Renal pelvis (tissue), 12 donors: ENCODE measurements at places on chromosomes 5 and 9.

GRCh38 chr5:111132076-111132475, 39.9 kb downstream of the WDR36 start:
- DNase-seq, result no peak

DNA sequence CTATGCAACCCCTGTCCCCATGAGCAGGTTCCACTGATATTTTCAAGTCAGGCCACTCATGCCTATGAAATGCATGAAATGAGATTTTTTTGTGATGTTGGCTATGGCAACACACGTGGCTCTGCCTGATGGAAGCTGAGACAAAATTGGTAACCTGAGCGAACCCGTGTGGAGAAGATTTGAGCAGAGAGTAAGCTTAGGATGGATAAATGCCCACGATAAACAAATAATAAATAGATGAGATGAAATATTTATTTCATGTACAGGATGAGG, 153.4 kb upstream of the IER5L start:
- no peak for DNase-seq

- no peak for DNase-seq
These were observed 42.8 kb upstream of the GABRP start for GRCh38 chr5:170740551-170741205.

DNA sequence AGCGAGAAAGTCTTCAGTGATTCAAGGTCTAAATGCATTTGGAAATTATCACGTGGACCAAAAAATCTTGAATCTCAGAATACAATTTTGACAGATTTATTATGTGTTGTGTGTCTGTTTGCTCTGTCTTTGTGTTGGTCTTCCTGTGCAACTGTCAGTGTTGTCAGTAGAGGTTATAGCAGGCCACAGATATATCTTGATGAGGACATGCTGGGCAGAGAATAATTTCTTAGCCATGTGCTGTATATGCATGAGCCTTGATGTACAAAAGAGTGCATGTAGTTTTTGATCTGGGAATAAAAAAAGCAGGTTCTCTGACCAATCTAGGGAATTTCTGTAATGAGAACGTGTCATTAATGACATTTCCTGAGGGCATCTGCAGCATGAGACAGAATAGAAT, 57.6 kb downstream of the ZSWIM6 start:
- DNase-seq, result no peak

DNA sequence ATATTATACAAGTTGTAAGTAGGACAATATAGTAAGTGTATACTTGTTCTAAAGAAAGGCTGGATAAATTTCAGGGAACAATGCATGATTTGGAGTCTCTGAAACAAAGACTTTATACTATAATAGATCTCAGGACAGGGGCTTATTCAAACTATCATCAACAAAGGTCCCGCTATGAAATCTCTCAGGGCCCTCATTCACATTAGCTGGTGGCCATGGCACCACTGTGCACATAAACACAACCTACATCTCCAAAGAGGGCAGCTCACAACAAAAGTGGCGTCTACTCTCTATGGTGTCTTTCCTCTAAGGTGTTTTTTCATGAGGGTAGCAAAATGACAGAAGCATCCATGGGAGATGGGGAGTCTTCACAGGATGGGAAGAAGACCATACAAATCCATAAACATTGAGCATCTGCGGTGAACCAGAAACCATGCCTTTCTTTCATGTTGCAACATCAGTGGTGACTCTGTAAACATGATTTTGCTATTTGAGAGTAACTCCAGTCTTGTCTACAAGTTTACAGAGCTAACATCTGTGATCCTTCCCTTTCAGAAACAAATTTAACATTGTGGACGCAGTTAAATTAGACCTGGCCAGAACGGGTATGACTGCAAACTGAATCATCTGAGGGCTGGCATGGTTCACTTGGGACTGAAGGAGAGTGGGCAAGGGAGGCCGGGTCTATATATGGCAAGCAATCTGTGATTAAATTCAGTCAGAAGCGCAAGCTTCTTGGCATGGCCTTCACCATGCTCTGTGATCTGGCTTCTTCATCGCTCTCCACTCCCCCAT, 5.5 kb downstream of the TTLL11 start:
- no peak for DNase-seq

DNA sequence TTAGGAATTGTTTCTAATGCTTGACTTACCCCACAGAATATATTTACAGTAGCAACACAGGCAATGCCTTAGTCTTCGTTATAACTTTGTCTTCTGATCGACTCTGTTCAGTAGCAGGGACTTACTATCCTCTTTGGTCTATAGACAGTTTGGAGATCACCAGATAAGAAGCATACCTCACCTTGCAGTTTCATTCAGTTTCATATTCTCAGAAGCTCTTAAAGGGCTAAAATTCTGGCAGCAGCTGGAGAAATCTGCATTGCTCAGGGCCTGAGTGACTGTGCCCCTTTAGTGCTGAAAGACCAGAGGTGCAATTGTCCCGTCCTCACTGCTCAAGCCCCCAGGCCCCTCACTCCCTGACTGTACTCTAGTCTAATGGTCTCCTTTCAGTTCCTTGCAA, 26.0 kb downstream of the ZBTB43 start:
- DNase-seq, result no peak

DNA sequence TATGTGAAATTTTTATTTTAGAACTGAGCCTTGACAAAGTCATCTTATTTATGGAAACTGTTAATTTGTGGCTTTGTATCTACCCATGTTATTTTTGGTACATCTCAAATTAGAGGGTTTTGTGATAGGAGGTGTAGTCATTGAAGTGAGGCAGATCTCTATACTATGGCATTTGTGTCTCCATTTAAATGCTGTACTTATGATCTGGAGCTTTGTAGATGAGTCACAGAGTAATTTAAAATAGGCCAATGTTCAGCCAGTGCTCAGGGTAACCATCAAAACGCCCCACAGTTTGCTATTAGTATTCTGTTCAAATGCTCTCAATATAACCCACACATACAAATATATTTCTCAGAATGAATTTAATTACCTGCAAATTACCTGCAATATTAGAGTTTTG, 351.5 kb upstream of the KLF9 start:
- DNase-seq, result no peak

DNA sequence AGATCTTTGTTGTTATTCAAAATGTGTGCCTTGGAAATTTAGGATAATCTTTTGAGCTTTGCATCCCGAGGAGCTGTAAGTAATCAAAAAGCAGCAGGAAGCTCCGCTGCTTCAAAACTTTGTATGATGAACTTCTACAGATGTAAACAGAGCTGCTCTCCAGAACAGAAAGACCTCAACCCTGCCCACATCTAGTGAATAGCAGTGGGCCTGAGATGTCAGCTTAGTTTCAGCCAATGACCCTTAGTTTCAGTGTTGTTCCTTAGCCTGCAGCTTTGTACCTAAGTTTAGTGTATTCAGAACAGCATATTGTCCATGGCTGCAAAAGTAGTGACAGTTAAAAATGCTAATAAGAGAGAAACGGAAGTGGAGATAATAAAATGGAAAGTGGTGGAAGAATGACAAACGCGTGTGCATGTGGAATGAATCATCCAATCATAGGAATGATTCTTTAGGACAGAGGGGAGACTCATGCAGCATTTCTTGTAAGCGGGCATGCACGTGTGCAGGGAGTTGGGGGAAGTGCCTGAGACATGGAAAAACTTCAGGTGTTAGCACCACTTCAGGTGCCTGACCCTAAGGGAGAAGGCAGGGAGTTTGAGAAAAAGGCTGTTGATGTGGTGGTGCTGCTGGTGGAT, 24.9 kb downstream of the SNX24 start:
- DNase-seq, result no peak

- DNase-seq, result no peak
These were observed 55.3 kb downstream of the ARSB start for GRCh38 chr5:78929833-78930232.

DNA sequence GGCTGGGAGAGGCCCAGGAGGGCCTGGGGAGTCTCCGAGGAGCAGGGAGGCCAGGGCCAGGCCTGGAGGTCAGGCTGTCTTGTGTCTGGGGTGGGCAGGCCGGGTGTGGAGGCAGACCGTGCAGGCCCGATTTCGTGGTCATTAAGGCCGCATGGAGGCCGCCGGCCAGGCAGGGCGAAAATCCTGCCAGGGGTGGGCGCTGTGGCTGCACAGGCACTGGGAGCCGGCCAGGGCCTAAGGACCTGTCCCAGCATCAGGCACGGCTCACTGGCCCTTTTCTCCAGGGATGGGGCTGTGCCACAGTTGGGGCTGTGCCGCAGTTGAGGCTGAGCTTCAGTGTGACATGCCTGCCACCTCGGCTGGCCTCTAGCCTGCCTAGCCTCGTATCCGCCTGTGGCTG, 35.9 kb downstream of the ASS1 start:
- no peak for DNase-seq

DNA sequence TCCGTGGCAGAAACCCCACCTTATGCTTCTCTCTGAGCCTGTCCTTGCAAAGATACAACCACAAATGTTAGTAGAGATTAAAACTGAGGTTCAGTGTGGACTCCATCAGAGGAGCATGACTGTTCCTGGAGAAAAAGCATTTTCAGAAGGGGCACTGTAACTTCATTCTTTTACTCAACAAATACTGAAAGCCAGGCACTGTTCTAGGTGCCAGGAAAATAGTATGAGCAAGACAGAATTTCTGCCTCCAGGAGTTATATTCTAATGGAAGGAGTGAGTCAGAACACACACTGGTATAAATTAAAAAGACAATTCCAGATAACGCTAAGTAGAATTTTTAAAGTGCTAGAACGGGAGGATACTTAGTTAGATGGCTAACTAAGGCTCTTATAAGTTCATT, 251.4 kb upstream of the GAS1 start:
- DNase-seq, result no peak

DNA sequence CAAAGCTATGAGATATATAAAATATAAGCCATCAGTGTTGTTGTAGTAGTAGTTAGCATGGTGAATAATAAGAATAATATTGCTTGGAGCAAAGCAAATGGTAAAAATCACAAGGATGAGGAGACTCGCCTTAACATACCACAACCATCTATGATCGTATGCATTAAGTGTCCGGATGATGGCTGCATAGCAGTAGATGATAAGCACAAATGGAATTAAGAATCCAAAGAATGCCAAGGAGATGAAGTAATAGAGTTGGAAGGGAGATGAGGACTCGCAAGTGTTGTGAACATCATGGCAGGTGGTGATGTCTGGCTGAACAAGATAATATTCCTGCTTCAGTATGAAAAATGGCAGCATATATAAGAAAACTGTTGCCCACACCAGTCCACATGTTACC, 5.5 kb downstream of the F2RL2 start:
- DNase-seq, result no peak

DNA sequence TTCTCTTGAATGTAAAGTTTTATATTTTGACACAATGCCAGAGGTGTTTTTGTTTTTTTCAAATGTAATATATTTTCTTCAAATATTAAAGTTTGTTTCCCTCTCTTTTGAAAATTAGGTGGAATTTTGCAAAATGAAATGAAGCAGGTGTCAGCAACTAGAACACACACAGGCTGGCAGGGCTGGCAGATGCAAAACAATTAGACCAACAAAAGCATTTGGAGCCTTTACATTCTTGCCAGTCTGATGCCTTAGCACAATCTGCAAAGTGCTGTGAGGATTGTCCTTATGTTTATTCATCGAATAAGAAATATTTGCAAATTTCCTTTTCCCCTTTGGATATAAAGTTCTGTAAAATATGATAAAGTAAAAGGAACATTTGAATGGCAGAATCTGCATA, 1063.9 kb downstream of the CDH9 start:
- no peak for DNase-seq

DNA sequence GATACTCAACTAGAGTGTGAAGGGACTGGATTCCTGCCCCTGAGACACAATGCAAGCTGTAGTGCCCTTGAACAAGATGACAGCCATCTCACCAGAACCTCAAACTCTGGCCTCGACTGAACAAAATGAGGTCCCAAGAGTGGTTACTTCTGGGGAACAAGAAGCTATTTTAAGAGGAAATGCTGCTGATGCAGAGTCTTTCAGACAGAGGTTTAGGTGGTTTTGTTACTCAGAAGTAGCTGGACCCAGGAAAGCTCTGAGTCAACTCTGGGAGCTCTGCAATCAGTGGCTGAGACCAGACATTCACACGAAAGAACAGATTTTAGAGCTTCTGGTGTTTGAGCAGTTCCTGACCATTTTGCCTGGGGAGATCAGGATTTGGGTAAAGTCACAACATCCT, 2.4 kb downstream of the ZNF483 start:
- no peak for DNase-seq

DNA sequence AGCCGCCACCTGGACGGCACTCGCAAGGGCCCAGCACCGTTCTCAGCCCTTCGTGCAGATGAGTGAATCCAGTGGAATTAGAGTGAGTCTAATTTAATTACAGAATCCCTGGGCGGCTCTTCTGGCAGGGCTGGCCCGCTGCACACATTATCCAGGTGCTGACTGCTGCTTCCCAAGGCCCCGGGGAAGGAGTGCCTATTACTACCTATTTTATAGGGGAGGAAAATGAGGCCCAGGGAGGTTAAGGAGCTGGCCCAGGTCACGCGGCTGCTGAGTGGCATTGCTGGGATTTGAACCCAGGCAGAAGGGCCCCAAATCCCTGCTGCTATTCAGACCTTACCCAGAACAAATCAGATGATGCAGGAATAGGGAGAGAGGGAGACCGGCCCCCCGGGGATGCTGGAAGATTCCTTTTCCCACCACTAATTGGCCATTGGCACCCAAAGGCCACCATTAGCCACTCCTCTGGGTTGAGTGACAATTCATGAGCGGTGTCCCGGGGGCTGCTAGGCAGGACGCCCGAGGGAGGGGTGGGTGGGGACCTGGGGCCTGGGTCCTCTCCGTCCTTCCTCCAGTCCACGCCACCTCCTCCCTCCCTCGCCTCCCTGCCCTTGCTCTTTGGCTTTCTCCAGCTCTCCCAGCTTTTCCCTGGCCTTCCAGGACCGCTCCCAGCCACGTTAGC, 10.3 kb upstream of the QRFP start:
- DNase-seq, result no peak
